ENCODE measurements at places on chromosomes 7 and 10. TPM values are rescaled to one million over a fixed set of nuclear protein-coding genes. Genes with fewer than 3 reads are reported as not detected.

The MAGI2 gene
- 6.9 TPM for total RNA-seq

The PPIA gene
- total RNA-seq = 1,071 TPM

The ASZ1 gene
- not detected for total RNA-seq

The TAS2R5 gene
- 2.8 TPM for total RNA-seq

The LLCFC1 gene
- total RNA-seq = not detected

The LIPF gene
- 0.10 TPM for total RNA-seq

The DNTT gene
- total RNA-seq = 0.10 TPM

DNA sequence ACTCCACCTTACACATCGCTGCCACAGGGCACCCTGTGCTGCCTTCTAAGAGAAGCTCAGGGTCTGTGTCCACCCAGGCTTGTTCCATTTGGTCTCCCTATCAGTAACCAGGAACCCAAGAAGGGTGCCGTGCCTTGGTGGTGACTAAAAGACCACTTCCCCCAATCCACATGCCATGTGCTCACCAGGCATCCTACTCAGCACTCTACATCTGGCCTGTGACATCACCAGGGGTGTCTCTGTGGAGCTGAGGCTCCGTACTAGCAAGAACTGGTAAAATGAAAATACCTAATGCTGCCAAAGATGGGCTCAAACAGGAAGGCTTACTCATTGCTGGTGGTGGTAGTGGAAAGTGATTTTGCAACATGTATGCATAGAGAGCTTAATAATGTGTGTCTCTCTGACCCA, 19.0 kb upstream of the C10orf71 start:
- DNase-seq = no peak

- DNase-seq = no peak
Measured at GRCh38 chr10:49664842-49665355, 14.6 kb upstream of the C10orf53 start.

- no peak for DNase-seq
Measured at GRCh38 chr10:94416896-94417295, 14.6 kb downstream of the TBC1D12 start.

GRCh38 chr7:90771281-90771680, 175.2 kb downstream of the CDK14 start:
- DNase-seq = no peak

DNA sequence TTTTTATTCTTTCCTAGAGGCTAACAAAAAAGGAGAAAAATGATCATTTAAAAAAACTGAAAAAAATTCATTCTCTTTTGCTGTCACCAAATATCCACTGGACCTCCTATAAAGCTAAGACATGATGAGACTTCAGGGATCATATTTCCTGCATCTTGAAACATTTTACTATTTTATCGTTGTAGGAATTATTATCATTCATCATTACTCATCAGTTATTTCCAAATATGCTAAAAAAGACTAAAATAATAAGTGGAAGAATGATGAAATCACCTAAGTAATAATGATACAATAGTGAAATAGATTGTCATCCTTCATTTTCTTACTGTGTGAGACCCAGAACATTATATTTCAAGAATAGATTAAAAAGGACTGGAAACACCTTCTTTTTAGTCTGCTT, 28.3 kb downstream of the TAF3 start:
- no peak for DNase-seq

- no peak for DNase-seq
Measured at GRCh38 chr7:105594034-105594433, 12.7 kb upstream of the EFCAB10 start.

GRCh38 chr7:150978126-150978789, at the start of gene KCNH2:
Gene KCNH2 (minus strand): TSS chr7:150978321. CDS start chr7:150977913, 408 bp downstream.
- no peak for DNase-seq

DNA sequence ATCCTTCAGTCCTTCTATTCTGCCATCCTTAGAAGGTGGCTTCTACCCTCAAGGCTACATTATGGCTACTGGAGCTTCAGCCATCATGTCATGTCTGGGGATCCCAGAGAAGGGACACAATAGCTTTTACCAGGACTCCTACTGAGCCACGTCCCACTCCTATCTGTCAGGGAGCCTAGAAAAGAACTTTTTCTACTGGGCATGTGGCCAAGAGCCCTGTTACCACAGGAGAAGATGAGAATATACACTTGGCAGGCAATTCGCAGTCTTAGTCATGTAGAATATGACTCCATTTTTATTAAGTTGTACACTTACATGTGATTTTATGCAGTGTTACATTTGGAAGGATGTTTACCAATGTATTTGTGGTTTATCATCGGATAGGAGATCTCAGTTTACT, 64.6 kb upstream of the KCNMA1 start:
- no peak for DNase-seq

DNA sequence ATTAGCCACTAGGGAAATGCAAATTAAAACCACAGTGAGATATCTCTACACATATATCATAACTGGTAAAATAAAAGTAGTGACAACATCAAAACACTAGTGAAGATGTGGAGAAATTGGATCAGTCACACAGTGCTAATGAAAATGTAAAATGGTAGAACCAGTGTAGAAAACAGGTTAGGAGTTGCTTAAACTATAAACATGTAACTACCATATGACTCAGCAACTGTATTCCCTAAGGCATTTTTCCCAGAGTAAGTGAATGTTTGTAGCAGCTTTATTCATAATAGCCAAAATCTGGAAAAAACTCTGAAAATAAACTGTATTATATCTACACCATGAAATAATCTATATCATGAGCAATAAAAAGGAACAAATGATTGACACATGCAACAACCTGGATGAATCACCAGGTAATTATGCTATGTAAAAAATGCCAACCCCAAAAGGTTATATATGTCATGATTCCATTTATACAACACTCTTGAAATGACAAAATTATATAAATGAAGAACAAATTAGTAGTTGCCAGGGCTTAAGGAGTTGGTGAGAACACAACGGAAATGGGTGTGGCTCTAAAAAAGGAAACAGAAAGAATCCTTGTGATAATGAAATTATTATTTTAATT, 22.8 kb downstream of the SLC25A40 start:
- no peak for DNase-seq

GRCh38 chr7:42372479-42372878, 135.5 kb upstream of the GLI3 start:
- DNase-seq = no peak

DNA sequence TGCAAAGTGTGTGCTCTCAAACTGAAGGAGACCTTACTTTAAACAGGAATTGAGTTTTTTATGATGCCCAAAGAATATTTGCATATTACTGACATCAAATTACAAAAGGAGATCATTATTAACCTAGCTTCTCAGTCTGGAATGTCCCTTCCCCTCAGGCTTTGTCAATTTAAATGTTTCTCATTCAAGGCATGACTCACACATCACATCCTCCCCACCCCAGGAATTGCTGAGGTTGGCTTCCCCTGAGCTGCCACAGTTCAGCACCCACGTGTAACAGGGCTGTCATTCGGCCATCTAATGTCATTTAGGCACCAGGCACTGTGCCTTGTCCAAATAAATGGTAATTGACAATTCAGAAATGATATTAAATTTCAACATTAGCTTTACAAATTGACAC, 305.9 kb upstream of the MGMT start:
- peak; percentile 8 for DNase-seq

DNA sequence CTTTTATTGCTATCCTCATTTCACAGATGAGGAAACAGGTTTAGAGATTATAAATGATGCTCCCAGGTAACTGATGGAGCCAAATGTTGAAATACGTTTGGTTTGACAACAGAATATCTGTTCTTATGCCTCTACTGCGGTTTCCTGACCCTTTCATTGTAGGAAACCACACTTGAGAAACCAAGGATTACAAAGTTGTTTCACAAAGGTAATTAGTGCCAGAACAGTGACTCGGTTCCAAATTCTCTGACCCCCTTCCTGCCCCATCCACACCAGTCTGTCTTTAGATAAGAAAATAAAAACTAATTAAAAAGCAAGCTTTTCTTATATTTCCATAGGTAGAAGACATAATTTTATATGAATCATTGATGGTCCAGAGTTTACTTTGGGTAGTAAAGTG, 393.7 kb upstream of the MBL2 start:
- DNase-seq = no peak

- no peak for DNase-seq
Measured at GRCh38 chr10:70380350-70381135, 1.9 kb downstream of the LRRC20 start.

DNA sequence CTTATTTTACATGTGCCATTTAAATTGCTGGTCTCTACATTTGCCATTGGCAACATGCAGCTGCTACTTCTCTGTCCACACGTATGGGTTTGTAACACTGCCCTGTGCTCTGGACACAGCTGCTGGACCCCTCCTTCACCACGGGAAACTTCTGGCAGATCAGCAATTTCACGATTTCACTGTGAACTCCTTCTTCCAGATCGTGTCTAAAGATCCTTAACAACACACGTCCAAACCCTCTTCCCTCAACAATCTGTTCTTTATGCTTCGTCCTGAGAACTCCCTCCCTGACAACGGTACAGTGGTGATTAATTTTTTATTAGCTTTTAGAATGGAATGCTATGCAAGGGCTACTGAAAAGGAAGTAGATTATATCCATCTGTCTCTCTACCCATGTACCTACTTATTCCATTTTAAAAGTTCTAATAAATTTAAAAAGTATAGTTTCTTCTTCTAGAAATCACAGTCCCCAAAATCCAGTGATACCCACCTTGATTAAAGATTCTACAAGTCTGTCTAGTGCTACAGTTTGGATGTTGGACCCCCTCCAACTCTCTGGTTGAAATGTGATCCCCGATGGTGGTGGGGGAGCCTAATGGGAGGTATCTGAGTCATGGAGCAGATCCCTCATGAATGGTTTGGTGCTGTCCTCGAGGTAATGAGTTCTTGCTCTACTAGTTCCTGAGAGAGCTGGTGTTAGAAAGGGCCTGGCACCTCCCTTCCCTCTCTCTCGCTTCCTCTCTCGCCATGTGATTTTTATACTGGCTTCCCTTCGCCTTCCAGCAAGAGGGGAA, 81.0 kb downstream of the KIAA1549 start:
- peak; percentile 6 for DNase-seq

- DNase-seq = no peak
Measured at GRCh38 chr10:5538446-5538845, 13.7 kb downstream of the CALML3 start.

GRCh38 chr10:23917251-23917840, 291.6 kb upstream of the KIAA1217 start:
- peak; percentile 9 for DNase-seq

GRCh38 chr7:21542891-21543527, at the start of gene DNAH11:
Gene DNAH11 (plus strand): TSS chr7:21543039. CDS start chr7:21543246, 207 bp downstream.
- no peak for DNase-seq

GRCh38 chr7:51019191-51019844, 236.6 kb upstream of the GRB10 start:
- no peak for DNase-seq

DNA sequence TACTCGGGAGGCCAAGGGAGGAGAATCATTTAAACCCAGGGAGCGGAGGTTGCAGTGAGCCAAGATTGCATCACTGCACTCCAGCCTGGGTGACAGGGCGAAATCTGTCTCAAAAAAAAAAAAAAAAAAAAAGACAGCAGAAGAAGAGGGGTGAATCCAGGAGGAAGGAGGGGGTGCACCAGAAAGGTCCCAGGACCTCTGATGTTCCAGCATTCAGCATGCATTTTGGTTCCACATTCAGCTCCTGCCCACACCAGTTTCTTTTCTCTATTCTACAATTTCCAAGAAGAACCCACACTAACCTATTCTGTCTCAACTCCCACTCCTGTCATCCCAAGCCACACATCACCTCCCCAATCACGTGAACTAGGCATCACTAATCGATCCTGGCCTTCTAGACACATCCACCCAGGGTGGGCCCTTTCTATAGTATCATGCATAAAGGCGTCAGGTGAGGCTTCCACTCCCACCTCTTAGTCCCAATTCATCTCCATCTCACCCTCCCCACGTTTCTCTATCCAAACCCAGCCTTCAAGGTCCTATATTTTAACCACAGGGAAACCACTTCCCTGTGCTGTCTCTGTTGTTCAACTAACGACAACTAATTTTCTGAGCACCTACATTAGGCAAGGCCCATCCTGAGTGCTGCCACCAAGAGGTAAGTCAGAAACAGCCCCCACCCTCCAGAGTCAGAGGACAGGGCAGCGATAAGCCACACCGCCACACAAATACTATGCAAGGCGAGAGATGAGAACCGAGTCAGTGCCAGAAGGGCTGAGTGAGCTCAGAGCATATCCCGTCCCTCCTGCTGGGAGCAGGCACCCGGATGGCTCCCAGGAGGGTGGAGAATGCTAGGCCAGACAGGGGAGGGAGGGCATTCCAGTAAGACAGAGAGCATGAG, 2.2 kb downstream of the ANXA11 start:
- peak; percentile 34 for DNase-seq

DNA sequence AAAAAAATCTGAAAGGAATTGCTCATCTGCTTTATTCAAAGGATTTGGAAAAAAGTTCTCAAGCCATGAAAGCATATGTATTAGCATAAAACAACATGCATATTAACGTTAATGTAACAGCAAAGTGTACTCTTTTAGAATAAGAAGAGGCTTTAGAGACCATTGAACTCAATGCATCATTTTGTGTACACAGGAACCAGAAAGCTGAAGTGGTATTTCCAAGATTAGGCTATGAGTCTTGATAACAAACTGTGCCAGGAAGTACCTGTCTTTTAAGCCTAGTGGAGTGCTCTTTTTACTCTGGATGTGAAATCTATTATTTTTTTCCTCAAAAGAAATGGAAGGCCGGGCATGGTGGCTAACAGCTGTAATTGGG, 164.2 kb downstream of the THSD7A start:
- no peak for DNase-seq

- DNase-seq = no peak
Measured at GRCh38 chr7:7565746-7566650, 686 bp upstream of the MIOS start.

GRCh38 chr10:120433141-120433540, 23.9 kb upstream of the PLPP4 start:
- no peak for DNase-seq

DNA sequence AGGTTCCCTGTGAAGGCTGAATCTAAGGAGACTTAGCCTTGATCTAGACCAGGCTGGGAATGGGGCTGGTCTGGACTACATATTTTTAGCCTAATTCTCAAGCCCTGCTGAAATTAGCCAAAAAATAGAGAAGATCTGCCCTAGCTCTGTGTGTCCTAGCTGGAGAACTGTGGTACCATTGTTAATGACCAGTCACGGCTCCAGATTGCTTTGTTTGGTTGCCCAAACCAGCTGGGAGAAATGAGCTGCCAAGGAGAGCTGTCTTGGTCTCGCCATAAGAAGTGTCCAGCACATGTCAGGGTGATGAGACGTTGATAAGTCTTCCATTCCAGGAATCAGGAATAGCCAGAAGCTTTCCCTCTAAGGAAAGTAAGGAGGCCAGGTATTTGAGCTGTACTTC, 20.7 kb downstream of the GBX1 start:
- DNase-seq = no peak

Data from skin of body (tissue), 3 donors.